Left cardiac atrium (tissue), 4 donors: ENCODE measurements at places on chromosomes 6 and 20.

- DNase-seq = peak; percentile 24
Measured at GRCh38 chr6:16676978-16677377, 84.3 kb downstream of the ATXN1 start.

DNA sequence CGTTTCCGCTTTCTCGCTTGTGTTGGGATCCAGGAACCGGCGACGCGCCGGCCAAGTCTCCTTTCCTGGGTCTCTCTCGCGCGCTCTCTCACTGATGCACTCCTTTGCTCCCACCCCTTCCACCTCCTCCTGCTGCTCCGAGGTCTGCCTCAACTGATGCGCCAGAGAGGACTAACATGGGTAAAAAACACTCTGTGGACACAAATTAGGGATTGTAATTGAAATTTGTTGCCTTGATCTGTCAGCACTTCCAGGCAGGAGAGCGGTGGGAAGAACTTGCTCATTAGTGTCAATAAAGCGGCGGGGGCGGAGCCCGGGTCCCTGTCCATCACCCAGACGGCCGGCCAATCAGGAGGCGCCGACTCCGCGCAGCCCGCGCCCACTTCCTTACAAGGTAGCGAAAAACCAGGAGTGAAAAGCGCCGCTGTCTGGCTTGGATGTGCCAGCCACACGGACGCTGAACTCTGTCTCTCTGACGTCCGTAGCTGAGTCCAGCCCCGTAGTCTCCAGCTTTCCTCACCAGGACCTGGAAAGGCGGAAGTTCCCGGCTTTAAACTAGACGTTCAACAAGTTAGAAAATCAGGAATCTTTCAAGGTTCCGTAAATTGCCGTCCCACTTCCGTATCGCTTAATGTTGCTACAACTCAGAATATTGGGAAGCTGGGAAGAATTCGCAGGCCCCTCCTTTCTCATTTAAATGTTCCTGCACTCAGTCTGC, at the start of gene TBX18:
TSS of gene TBX18 (minus strand) at position 267 of the 718 bp plus-strand sequence. CDS start 417 bp downstream, outside the sequence.
- DNase-seq = peak; percentile 95

GRCh38 chr6:157768304-157768703, 54.7 kb upstream of the SNX9 start:
- no peak for DNase-seq

DNA sequence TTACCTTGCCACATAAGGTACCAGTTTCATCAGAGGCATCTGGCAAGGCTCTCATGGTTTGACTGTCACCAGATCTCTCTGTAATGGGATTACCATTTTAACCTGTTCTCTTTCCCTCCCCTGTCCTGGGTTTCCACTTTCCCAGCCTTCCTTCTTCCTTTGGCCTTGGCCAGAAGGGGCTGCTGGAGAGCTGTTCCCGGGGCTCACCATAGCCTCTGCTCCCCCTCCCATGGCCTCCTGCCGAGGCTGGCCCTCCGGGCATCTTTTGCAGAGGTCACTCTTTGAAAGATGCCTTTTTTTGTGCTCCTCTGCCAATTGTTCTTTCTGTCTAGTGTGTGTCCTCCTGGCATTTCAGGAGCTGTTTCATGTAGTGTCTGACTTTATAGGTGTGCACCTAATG, 100.7 kb upstream of the SCP2D1 start:
- no peak for DNase-seq

GRCh38 chr6:123619156-123619555, 17.6 kb downstream of the TRDN start:
- DNase-seq = peak; percentile 18

GRCh38 chr6:12298995-12299394, 8.8 kb downstream of the EDN1 start:
- no peak for DNase-seq

GRCh38 chr6:8200255-8200654, 97.9 kb upstream of the EEF1E1 start:
- DNase-seq = no peak

DNA sequence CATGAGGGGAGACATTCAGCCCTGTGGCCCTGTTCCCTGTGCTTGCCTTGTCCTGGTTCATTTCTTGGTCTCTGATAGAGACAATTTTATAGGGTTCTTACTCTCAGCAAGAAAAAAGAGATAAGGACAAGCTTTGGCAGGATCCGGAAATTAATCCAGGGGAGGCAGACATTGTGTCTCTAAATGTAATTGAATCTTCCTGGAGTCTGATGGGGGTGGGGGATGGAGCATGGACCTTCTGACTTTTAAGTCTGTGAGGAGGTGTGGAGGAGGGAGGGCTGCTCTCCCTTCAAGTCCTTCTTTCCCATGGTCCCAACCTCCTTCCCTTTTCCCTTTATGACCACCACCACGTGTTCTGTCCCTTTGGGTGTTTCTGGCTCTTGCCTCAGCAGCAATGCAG, 512.7 kb downstream of the DHX35 start:
- no peak for DNase-seq

DNA sequence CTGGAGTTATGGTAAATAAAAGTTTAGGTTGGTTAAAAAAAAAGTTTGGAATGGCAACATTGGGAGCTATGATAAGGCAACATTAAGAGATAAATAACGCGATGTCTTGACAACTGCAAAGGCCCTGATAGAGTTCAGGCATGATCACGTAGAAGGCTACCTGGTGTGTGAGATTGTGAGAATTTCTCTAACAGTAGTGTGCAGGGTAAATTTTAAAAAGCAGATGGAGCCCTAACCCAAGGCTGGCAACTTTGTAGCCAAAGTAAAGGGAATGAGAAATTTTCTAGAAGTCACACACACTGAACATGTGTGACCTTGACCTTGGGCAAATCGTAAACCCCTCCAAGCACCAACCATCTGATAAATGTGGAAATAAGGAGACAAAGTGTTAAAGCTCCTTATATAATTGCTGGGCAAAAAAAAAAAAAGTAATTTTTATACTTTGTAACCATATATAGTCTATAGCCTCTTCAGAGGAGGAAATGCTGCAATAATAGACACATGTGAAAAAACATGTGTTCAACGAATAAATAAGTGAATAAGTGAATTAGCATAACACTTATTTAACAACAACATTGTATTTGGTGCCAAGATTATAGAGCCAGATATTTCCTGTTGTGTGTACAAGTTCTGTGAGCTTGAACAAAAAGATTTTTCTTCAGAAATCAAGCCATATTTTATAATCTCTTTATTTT, 18.2 kb downstream of the KCNQ5 start:
- no peak for DNase-seq

- no peak for DNase-seq
Measured at GRCh38 chr20:44091026-44091425, 96.0 kb downstream of the JPH2 start.

GRCh38 chr6:14652536-14652935, 535.0 kb downstream of the CD83 start:
- DNase-seq = no peak

GRCh38 chr20:8388707-8389106, 256.6 kb downstream of the PLCB1 start:
- no peak for DNase-seq

DNA sequence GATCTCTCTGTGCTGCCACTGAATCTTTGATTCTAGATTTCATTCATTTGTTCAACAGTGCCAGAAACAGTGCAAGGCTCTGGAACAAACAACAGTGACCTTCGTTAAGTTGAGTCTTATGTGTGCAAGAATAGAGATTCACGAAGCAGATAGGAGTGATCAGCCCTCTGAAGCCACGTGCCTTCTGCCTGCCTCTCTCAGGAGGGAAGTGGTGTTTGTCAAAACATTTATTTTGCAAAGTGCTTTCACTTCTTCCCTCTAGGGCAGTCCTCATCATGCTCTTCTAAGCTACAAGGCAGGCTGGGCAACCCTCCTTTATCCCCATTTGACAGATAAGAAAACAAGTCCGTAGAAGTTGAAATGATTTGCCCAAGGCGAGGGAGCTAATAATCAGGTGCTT, 204.3 kb downstream of the TFAP2C start:
- no peak for DNase-seq

DNA sequence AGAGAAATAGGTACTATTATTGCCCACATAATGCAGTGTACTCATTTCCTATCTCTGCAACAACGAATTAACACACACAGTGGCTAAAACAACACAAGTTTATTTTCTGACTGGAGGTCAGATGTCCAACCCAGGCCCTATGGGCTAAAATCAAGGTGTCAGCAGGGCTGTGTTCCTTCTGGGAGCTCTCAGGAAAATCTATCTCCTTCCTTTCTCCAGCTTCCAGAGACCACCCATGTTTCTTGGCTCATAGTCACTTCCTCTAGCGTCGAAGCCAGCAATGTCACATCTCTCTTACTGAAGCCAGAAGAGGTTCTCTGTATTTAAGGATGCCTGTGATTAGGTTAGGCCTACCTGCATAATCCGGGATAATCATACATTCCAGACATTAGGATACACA, 60.9 kb upstream of the TOP1 start:
- DNase-seq = no peak

DNA sequence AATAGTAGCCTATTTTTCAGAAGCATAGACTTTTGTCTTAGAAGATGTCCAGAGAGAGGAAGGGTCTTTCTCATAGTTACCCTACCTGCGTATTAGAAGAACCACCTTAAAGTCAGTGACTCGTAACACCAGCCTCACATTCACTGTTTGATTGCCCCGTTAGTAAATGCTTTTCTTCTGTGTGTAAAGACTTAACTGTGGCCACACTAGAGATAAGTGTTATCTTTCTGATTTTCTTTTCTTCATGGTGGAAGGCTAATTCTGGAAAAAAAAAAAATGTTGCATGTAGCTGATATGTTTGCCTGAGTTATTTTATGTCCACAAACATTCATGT, 83.9 kb downstream of the SAMD3 start:
- no peak for DNase-seq

- DNase-seq = no peak
Measured at GRCh38 chr6:157762636-157763035, 60.4 kb upstream of the SNX9 start.

- no peak for DNase-seq
Measured at GRCh38 chr6:165844232-165844631, 181.2 kb upstream of the PDE10A start.

- DNase-seq = no peak
Measured at GRCh38 chr6:100023798-100024197, 29.8 kb upstream of the MCHR2 start.

- DNase-seq = no peak
Measured at GRCh38 chr6:115896538-115897129, 164.1 kb downstream of the FRK start.

- no peak for DNase-seq
Measured at GRCh38 chr20:16020971-16021370, 552.3 kb downstream of the KIF16B start.

DNA sequence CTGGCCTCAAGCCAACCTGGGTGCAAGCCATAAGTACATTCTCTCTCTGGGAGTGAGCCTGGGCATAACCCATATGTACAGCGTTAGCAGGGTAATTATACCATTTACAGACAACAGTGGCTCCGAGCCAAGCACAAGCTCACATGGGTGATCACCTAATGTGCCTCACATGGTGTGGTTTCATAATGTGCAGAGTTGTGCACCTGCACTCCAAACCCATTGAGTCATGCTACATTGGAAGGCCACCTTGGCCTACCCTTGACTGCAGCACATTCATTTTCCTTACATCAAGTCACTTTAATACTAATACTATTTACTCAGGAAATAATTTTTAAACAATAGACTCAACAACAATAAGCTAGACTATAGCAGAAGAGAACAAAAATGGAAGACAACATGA, 194.5 kb upstream of the PLN start:
- DNase-seq = no peak

GRCh38 chr6:157665180-157665579, 157.9 kb upstream of the SNX9 start:
- no peak for DNase-seq

GRCh38 chr20:3932681-3933080, 43.5 kb downstream of the PANK2 start:
- no peak for DNase-seq

DNA sequence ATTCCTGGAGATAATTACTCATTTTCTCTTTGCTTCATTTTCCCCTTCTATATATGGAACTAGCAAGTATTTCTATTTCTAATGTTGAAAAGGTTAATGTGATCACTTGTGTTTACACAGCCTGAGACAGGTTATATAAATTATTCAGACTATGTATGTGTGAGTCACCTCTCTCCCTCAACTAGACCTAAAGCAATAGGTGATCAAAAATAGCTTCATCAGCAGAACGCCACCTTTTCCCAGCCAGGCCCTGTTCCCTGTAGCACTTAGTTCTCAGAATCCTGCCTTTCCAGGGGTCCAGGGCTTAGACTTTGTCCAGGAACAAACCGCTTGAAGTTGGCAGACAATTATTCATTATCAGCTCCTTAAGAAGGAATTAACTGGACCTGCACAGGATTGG, 125.3 kb upstream of the EXOC2 start:
- DNase-seq = no peak

DNA sequence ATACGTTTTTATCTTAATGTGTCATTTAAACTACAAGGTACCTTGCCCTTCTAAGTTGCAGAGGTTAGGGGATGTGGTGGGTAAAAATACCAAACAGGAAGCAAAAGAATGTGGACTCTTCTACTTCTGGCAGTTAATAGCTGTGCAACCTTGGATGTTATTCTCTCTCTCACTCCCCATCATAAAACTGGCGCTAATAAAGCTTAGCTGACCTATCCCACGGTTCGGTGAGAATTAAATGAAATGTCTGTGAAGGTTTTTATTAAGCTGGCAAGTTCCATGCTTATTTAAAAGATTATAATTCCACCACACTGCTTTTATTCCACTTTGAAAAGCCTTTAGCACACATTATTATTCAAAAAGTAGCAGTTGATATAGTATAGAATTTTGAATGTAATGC, 127.8 kb upstream of the SLC22A23 start:
- no peak for DNase-seq

DNA sequence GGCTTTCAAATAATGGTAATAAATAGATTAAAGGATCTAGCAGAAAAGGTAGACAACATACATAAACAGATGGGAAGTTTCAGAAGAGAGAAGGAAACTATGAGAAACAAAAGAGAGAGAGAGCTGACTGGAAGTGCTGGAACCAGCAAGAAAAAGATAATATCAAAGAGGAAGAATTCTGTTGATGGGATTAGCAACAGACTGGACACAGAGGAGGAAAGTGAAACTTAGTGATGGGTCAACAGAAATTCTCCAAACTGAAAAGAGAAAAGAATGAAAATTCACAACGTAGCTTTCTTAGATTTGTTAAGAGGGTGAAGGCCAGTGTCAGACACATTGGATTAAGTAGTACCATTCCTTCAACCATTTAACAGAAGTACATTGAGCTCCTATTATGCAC, 48.3 kb upstream of the SIRPA start:
- no peak for DNase-seq
